Activated T-cell treated with anti-CD3 and anti-CD28 coated beads for 24 hours (primary cell): ENCODE measurements at places on chromosomes 13 and 19.

DNA sequence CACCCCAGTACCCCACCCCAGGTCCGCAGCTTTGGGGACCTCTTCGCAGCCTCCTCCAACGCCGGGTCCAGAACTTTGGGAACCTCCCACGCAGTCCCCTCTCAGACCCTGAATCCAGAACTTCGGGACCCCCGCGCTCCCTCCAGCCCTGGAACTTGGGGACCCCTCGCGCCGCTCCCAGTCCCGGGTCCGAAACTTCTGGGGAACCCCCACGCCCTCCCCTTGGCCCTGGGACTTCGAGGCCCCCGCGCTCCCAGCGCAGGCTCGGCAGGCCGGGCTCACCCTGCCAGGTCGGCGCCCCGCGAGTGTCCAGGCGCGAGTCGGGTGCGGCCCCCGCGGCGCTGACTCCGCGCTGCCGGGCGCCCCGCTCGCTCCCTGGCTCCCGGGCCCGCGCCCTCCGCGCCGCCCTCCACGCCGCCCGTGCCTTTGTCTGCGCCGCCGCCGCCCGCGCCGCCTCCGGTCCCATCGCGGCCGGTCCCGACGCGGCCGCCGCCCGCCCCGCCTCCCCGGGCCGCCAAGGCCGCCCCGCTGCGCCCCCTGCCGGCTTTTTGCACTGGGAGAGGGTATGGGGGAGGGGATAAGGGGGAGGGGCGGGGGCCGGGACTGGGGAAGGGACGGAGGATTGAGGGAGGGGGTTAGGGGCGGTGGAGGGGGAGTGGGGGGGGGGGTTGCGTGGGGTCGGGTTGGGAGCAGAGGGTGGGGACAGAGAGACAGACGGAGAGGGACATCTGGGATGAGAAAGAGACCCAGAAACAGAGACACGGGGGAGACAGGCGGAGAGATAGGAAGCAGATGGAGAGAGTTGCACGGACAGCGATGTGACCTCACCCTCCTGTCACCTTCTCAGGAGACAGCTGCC lies at the start of gene HOMER3:
TSS of gene HOMER3 (minus strand) at position 449 of the 859 bp plus-strand sequence. CDS start 2,235 bp downstream, outside the sequence.
- peak; percentile 58 for DNase-seq

DNA sequence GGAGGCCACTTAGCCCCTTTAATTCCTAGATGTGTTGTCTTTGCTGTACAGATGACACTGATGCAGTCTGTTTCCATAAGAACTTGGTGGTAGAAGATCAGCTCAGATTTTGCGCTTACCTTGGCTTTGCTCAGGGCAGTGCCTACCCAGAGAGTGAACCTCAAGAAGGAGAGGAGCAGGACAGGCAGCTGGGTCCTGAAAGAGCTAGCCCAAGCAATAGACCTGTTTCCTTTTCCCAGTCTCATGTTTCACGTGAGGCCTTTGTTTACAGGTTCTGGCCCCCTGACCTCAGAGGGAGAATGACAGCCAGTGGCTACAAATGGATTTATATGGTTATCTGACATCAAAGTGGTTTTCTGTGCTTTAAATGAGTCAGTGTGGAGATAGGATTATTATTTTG lies 40.1 kb downstream of the METTL21C start:
- DNase-seq, result no peak

DNA sequence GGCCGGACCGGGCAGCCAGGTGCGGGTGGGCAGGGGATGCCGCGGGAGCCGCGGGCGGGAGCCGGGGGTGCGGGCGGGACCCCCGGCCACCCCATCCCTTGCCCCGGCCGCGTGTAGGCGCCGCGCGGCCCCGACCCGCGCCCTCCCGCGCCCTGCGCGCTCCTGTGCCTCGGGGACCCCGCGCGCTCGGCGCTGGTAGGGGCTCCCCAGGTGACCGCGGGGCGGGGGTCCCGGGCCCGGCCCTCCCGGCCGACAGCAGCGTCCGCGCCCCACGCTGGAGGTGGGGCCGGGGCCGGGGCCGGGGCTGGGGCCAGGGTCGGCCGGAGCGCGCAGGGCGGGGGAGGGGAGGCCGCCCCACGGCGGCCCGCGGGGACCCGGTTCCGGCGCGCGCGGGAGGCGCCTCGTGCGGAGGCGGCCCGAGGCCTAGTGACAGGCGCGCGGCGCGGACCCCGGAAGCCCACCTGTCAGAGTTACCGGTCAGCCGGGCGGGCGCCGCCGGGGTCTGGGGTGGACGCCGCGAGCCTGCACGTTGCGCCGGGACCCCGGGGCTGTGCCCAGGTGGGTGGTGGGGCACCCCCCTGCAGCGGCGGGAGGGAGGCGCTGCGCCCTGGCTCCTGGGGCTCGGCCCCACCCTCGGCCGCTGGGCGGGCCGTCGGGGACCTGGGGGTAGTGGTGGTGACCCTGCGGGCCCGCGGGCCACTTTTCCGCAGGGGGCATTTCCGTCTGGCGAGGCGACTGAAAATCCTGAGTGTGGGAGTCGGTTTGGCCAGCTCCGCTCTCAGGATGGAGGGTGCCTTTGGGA lies 518 bp downstream of the TFDP1 start:
- DNase-seq, result peak; percentile 11

GRCh38 chr13:23020246-23020843 lies 160.4 kb upstream of the SGCG start:
- DNase-seq, result no peak

DNA sequence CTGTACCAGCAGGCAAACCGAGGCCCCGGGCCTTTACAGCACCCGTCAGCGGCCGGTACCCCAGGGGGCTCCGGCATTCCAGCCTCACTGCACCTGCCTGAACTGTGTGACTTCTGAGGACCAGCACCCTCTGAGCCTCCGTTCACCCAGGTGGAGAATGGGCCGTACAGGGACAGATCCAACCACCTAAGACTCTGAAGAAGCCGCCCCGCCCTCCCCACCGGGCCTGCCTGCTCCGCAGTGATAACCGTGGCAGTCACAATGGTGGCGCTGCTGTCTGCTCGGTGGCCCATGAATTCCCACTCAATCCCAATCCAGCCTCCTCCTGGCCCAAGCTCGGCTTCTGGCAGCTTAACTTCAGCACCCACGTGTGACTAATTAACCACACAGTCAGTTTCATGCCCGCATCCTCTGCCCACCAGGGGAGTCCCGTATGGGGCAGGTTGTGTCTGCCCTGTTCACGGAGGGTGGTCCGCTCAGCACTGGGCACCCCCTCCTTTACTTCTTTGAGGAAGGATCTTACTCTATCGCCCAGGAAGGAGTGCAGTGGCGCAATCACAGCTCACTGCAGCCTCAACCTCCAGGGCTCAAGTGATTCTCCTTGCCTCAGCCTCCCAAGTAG lies 3.4 kb downstream of the TCF3 start:
- DNase-seq, result no peak

GRCh38 chr19:31960474-31960873 lies 384.9 kb upstream of the ZNF507 start:
- no peak for DNase-seq

DNA sequence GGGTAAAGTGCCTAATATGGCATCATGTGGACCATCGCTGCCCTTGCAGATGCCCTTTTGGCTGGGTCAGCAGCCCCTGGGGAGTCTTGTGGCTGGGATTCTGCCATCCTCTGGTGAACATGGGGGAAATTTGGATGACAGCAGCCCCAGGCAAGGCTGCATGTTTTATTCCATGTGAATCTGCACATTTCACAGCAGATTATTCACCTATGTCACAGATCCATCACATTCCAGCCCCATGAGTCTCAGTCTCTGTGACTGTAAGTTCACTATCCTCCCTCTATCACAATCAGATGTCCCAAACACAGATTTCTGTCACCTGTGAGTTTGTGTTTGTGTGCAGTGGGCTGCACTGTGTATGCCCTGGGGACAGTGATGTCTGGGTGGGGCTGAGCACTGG lies 36.8 kb upstream of the PSG9 start:
- DNase-seq, result no peak

GRCh38 chr19:37593996-37594303 lies 642 bp downstream of the ZNF571 start:
- DNase-seq, result no peak
